NCI-H524 treated with DMSO at 0.1 percent for 48 hours (cell line): ENCODE measurements at places on chromosomes 12 and 14.
A peak's percentile ranks its signal among the peaks of the same experiment; 100 is the strongest.

DNA sequence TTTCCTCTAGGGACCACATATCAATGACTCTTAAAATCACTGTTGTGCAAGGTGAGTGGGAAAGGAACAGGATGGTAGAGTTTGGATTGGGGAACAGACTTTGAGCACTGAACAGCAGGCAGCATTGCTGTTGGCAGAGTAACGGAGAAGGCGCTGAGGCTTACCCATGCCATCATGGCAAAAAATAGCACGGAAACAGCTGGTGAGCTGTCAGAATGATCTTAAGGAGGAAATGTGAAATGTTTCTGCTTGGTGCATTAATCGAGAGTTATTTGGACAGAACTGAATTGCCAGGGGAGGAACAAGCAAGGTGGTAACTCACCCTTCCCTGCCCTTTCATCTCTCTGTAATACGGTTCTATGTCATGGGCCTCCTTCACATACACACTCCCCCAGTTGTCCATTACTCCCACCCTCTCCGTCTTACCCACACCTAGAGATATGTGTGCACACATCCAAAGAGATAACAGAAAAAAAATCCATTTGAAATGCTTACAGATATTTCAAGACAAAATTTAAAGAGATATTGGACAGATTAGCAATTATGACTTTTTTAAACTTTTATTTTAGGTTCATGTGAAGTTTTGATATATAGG, 572.5 kb downstream of the DIO2 start:
- DNase-seq = no peak

DNA sequence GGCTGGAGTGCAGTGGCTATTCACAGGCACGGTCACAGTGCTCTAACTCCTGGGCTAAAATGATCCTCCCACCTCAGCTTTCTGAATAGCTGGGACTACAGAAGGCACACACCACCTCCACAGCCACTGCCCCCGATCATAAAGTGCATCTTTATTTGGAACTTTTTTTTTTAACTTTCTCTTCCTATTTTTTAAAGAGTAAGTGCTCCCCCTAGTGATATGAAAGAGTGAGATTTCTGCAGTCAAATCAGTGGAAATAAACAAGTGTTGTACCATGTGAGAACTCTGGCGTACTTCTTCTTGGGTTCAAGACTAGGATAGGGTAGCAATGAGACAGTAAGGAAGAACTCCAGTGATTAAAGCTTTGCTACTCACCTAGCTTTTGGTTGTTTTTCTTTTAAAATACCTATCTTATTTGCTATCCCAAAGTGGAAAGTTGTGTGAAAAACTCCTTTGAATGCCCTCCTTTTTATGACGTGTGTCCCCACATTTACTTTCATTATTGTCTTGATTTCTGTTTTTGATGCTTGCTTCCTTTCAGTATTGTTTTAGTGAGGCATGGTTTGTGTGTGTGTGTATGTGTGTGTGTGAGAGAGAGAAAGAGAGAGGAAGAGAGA, 6.6 kb downstream of the PPP4R4 start:
- peak; percentile 70 for DNase-seq

DNA sequence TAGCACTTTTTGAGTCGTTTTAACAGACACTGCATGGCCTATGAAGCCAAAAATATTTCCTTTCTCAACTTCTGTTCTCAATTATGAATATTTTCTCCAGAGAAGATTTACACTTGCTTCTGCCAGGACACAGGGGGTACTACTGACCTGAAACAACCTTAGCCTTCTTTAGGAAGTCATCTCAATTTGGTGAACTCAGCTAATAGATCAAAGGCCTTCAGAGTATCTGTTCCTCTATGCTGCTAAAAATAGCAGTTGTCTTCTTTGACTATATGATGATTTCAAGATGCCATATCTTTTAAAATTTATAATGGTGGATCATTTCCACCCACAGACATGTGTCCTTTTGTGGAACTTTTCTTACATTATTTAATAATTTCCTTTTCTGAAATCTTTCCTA, 14.0 kb upstream of the NDUFA12 start:
- no peak for DNase-seq

DNA sequence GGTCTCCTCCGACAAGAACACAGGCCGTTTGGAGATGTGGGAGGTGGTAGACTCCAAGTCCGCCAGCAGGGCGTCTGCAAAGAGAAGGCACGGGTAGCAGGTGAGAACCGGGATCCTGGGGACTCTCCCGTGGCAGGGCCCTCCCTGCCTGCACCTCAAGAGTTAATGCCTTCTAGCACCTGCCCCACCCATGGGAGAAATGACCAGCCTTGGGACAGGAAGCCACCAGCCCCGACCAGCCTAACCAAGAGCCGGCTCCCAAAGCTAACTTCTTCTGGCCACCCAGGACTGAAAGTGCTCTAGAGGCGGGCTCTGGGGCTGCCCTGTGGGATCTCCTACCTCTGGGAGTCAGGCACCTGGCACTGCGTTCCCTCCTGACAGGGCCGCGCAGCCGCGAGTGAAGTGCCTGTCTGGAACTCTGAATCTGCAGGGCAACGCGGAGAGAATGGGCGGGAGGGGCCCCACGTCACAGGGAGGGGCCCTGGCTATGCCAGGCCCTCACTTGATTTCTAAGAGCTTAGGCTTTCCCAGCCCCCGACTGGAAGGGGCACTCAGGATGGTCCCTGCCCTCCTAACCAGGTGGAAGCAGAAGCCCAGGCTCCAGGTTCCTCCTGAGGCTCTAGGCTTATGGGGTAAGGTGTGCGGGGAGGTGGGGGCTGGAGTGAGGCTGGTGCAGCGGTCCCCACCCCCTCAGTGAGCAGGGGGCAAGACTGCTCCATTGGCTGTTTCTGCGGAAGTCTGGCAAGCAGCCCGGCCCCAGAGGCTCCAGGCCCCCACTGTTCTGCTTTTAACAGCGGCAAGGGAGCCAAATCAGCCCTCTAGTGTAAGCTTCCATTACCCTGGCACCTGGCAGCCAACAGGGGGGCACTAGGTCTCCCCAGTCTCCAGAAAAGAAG, 23.6 kb upstream of the RPLP0 start:
- DNase-seq = no peak

DNA sequence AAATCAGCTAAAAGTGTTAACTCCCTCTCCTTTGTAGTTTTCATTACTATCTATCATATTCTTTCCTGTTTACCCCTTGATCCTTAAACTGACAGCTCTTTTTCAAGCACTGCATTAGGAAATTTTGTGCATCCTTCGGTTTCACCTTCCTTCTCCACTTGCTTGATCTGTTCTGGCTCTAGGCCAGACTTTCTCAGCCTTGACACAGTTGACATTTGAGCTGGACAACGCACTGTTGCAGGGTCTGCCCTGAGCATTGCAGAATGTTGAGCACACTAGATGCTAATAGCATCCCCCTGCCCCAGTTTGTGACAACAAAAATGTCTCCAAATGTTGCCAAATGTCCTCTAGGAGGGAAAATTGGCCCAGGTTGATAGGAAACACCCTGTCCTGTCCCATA, 75.4 kb upstream of the KCNJ8 start:
- no peak for DNase-seq

- DNase-seq = no peak
Observed at GRCh38 chr14:21015312-21015711, 9.5 kb downstream of the NDRG2 start.

DNA sequence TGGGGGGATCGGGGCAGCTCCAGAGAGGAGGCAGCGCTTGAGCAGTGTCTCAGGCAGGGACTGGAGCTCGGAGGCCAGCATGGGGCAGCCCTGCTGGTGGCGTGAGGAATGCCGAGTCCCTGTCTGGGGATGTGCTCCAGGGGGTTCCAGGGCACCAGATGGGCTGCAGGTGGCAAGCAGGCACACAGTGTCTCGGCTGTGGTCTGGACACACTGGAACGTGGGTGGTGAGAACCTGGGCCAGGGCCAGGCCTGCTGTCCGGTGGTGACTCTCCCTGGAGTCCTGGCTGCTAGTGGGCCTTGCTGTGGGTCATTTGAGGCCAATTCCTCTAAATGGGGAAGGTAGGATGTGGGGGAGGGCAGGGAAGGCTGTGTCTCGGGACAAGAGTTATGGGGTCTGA, 199.4 kb upstream of the RTL1 start:
- no peak for DNase-seq

GRCh38 chr14:64628940-64629408, 75.2 kb upstream of the PLEKHG3 start:
- no peak for DNase-seq

- no peak for DNase-seq
Observed at GRCh38 chr12:101946233-101946611, 68.8 kb downstream of the DRAM1 start.

- no peak for DNase-seq
Observed at GRCh38 chr12:61504396-61505080, 755.7 kb upstream of the USP15 start.

GRCh38 chr14:100580316-100581227, 6.6 kb downstream of the BEGAIN start:
- DNase-seq = no peak

- no peak for DNase-seq
Observed at GRCh38 chr12:3289702-3290101, 201.3 kb upstream of the PRMT8 start.

- DNase-seq = no peak
Observed at GRCh38 chr14:33678005-33678404, 272.9 kb downstream of the EGLN3 start.

GRCh38 chr14:59091976-59092375, 96.5 kb upstream of the DAAM1 start:
- DNase-seq = peak; percentile 41

DNA sequence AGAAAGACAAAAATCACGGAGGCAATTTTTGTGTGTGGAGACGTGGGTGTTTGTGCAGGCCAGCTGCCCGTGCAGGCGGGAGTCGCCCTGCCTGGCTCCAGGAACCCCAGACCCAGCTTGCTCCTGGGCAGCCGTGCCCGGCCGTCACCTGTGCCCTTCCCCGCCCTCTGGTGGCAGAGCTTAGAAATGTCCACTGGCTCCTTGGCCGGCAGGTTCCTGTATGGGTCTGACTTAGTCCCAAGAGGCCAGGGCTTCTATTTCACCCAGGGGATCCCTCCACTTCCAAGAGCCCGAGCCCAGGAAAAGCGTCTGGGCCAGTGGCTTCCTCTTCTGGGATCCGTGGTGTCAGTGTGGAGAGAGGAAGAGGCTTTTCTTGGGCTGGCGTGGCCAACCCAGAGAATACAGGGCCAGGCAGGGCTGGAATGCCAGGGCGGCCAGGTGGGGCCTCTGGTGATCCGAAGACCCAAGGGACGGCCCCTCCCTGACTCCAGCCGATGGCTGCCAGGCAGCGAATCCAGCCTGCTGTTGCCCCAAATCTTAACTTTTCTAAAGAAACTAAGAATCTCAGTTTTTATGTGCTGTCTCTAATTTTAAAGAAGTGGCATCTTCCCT, 120.9 kb downstream of the TMEM132C start:
- DNase-seq = no peak

- no peak for DNase-seq
Observed at GRCh38 chr12:3192221-3192620, 115.0 kb downstream of the TSPAN9 start.

GRCh38 chr14:65352964-65353530, 59.5 kb upstream of the FUT8 start:
- no peak for DNase-seq

- DNase-seq = no peak
Observed at GRCh38 chr12:85281636-85282312, 1.8 kb downstream of the ALX1 start.

DNA sequence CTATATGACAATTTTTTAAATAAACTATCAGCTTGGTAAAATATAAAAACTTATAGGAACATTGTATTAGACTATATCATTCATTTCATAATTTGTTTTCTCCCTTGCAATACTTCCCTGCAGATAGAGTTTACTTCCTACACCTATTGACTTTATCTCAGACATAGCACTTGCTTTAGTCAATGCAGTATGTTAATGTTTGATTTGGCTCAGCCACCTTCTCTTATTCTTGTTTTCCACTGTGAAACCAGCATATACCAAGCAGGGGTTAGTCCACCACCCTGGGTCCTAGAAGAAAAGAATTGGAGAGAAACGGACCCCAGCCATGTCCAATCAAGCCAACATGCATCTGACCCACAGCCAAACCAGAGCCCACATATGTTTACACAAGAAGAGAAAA, 10.4 kb upstream of the SOX5 start:
- DNase-seq = no peak

DNA sequence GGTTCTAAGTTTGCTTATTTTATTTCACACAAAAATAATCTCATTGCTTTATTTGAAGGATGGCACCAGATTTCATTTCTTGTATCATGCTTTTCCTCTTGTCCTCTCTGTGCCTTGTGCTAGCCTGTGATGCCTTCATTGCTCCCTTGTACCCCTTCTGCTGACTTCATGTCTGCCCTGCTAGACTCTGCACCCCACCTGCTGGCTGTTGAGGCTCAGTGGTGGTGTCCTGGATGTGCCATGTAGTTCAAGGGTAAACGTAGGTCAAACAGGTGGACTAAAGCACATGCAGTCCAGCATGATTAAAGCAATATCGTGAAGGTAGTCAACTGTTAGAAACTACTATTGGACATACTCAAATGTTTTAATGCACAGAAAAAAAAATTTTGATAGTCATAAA, 21.6 kb downstream of the MRPS35 start:
- DNase-seq = peak; percentile 2
